ENCODE measurements at places on chromosomes 16 and 17. TPM values are rescaled to one million over a fixed set of nuclear protein-coding genes. Genes with fewer than 3 reads are reported as not detected.

NPIPB13 gene
- 1.5 TPM for total RNA-seq

SLC38A8 gene
- not detected for total RNA-seq

CAMKK1 gene
- 2.3 TPM for total RNA-seq

SETD1A gene
- total RNA-seq = 1.6 TPM

TBC1D3K gene
- total RNA-seq = not detected

ACSM2B gene
- total RNA-seq = not detected

TMEM114 gene
- total RNA-seq = not detected

EIF5A gene
- 774 TPM for total RNA-seq

All from smooth muscle cell of the coronary artery (primary cell).